ENCODE measurements at places on chromosomes 16 and 17. TPM values are rescaled to one million over a fixed set of nuclear protein-coding genes. Genes with fewer than 3 reads are reported as not detected.

Gene KRT16
- not detected for total RNA-seq

Gene PTX4
- total RNA-seq, result not detected

DNA sequence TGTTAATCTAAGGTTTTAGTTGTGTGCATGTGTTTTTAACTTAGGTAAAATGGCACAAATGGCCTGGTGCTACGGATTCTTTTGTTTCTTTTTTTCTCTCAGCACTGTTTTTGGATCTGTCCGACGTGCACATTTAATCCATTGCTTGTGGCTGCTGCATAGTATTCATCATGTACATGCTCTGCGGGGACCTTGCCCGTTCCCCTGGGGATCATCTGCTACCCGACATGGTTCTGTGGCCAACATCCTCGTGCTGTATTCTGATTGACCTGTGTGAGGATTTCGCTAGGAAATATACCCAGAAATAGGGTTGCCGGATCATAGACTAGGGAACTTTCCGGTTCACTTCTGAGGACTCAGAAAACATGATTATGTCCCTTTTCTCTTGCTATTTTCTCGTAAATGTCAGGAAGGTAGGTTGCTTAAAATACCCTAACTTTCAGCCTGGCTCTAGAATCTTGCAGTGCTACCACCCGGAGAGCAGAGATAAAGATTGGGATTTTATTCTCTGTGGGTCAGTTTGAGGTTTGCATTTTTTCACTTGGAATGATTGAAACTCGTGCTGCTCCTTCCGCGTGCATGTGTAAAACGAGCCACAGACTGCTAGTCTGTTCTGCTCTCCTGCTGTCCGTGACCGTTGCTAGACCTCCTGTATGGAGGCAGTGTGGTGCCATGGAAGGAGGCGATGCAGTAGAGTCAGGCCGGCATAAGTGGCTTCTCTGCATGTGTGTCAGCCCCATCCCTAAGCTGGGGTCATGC lies 42.9 kb downstream of the LDHD start:
- H3K27me3 ChIP-seq, result no peaks in the 10 kb centered on the region
- peak overlapping the region; percentile 81 for H3K27ac ChIP-seq
- H3K36me3 ChIP-seq, result peaks cover 13% of the 10 kb centered on the region
- no peak for DNase-seq

DNA sequence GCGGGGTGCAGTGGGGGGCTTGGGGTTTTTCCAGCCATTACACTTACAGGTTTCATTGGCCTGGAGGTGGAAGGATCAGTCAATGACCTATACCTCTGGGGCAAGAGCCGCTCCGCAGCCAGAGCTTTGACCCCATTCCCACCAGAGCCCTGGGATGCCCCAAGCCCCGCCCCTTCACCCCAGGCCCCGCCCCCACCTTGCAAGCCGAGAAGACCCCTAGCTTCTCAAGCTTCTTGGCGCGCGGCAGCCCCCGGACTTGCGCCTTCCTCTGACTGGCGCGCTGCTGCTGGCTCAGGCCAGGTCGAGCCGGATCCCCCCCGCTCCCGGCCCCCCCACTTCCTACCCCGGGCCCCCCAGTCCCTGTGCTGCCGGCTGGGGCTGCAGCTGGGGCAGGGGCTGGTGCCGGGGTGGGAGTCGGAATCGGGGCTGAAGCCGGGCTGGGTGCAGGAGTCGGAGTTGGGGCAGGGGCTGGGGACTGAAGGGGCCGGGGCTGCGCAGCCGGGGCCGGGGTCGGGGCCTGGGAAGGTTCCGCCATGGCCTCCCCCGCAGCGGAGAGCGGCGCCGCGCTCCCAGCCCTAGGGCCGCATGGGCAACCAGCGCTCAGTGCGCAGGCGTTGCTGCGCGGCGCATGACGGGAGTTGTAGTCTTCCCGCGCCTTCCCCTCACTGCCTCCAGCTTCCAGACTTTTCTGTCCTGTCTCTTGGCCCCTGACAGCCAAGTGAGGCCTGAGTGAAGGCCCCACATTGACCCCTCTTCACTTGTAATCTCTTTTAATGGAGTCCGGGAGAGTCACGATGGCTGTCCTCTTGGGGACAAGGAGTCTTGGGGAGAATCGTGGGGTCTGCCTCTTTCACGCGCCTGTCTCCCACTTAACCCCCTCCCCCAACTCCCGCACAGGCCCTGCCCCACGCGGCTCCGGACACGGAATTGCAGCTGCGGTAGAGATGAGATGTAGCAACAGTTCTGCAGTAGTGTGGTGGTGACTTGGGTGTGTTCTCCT lies at the start of gene KAT2A:
KAT2A (minus strand) TSS at position 598 of the 1,000 bp plus-strand sequence; CDS start at position 535, 63 bp downstream.
- peak within 1 kb of the TSS; percentile 67 for H3K4me3 ChIP-seq
- peaks cover 31% of the 10 kb centered on the region for H3K4me1 ChIP-seq
- H3K36me3 ChIP-seq, result peaks cover 24% of the 10 kb centered on the region
- H3K27ac ChIP-seq, result peak within 1 kb of the TSS; percentile 73
- H3K27me3 ChIP-seq, result no peaks in the 10 kb centered on the region

GRCh38 chr16:70793851-70794502 lies 7.0 kb downstream of the VAC14 start:
- H3K27me3 ChIP-seq, result no peaks in the 10 kb centered on the region
- H3K4me3 ChIP-seq, result no peak overlapping the region
- no peaks in the 10 kb centered on the region for H3K36me3 ChIP-seq
- DNase-seq, result no peak
- H3K4me1 ChIP-seq, result peaks cover 9% of the 10 kb centered on the region
- H3K27ac ChIP-seq, result no peak overlapping the region

- peaks cover 37% of the 10 kb centered on the region for H3K4me1 ChIP-seq
- DNase-seq, result peak; percentile 95
- no peaks in the 10 kb centered on the region for H3K27me3 ChIP-seq
Observed at GRCh38 chr16:89723279-89724250, 2.2 kb downstream of the ZNF276 start.

GRCh38 chr17:47820033-47820789 lies 1.4 kb downstream of the OSBPL7 start:
- H3K4me1 ChIP-seq, result peaks cover 28% of the 10 kb centered on the region
- H3K36me3 ChIP-seq, result peaks cover 15% of the 10 kb centered on the region
- DNase-seq, result no peak
- H3K27ac ChIP-seq, result peak overlapping the region; percentile 25
- H3K27me3 ChIP-seq, result no peaks in the 10 kb centered on the region

- H3K4me1 ChIP-seq, result peaks cover 38% of the 10 kb centered on the region
- no peak for DNase-seq
- H3K36me3 ChIP-seq, result peaks cover 43% of the 10 kb centered on the region
- peak overlapping the region; percentile 54 for H3K27ac ChIP-seq
- H3K27me3 ChIP-seq, result no peaks in the 10 kb centered on the region
Observed at GRCh38 chr16:4410335-4411075, 5.9 kb downstream of the CORO7 start.
